ENCODE measurements at places on chromosomes 7 and 10.

GRCh38 chr7:40283391-40283790, 148.6 kb downstream of the SUGCT start:
- no peak for DNase-seq

DNA sequence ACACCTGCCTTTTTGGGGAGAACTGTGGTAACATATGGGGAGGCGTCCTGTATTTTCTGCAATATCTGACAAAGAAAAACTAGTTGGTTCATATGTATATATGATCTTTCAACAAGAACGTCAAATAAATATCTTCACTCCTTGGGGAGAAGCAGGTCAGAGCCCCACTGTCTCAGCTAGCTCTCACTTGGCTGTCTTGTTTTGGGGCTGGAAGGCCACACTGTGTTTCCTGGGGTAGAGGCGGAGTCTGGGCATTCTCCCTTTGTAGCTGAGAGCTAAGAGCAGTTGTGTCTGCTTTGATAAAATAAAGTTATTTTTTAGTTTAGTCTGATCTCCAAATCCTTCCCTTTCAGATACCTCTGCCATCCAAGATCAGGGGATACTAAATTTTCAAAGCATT, 83.9 kb upstream of the IGFBP3 start:
- no peak for DNase-seq

- no peak for DNase-seq
These were observed 26.3 kb downstream of the IPMK start for GRCh38 chr10:58241346-58241745.

- no peak for DNase-seq
These were observed 17.3 kb downstream of the GPER1 start for GRCh38 chr7:1105189-1105588.

DNA sequence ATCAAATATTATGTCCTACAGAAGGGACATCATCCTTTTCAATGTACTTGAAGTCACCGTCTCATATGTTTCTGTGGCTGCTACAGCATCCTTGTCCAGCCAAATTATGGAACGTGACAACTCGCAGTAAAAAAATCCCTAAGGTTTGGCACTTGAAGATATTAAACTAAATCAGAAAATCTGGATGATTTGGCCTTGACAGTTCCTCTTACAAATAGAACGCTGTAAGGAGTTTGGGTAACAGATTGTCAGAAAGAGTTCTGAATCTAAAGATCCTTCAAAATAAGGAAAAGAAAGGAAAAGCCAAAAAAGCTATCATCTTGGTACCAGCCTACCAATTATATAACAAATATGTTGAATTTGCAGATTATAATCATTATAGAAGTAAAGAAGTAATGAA, 21.0 kb downstream of the XRCC2 start:
- no peak for DNase-seq

GRCh38 chr10:130301021-130301892, 165.1 kb downstream of the GLRX3 start:
- peak; percentile 64 for DNase-seq

GRCh38 chr7:8357536-8357935, 75.9 kb upstream of the NXPH1 start:
- DNase-seq = no peak

GRCh38 chr7:70063927-70064326, 465.7 kb downstream of the AUTS2 start:
- no peak for DNase-seq

DNA sequence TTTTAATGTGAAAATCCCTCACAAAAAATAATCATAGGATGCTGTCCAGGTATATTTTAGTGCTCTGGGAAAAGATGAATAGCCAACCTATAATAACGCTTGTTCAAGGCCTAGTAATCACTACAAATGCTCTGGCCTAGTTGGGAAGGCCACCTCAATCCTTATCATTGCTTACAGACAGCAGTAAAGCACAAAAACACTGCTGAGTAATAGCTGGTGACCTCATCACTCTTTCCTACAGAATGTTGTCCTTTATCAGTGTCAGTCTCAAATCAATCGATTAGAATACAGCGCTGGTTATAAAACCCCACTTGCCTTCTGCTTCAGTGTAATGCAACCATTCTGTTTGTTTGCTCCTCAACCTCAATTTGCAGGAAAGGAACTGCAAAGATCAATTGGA, 72.6 kb upstream of the STEAP1 start:
- no peak for DNase-seq

GRCh38 chr7:44849885-44850544, 2.1 kb upstream of the H2AZ2 start:
- DNase-seq = no peak

GRCh38 chr10:16436367-16436757, 448 bp upstream of the PTER start:
- no peak for DNase-seq

DNA sequence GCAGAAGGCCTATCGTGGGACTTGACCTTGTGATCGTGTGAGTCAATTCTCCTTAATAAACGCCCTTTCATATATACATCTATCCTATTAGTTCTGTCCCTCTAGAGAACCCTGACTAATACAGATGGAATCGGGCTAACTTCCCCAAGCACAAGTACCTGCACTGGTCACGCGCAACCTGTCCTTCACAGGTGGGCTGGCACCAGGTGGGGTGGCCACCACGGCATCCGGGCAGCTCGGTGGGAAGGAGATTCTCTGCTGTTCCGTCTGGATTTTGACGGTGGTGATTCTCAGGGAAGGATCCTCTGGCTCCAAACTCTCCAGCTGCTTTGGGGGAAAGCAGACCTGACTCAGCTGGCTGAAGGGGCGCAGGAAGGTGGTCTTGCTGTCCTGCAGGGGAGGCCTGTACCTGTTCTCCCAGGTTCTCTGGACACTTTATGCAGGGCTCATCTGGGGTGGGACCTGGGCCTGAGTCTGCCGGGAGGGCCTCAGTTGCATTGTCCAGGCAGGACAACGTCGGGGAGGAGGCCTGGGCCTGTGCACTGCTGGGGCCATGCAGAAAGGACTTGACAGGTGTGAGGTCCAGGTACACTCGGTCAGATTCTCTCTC, 61.1 kb downstream of the VWA2 start:
- DNase-seq = no peak

DNA sequence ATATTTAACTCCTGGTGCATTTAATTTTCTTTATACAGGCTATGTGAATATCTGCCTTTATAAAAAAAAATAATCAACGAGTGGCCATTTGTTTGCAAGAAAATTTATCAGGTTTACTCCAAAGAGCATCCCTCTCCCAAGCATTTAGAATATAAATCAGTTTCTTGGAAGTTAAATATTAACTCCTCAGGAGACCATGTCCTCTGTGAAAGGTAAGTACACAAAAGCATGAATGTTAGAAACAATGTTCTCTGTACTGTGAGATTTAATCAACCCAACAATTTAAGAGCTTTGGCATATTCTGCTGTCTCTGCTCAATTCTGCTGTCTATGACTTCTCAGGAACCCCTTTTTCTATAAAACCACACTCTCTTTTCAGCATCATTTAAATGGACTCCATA, 119.3 kb upstream of the LAMB4 start:
- no peak for DNase-seq

- no peak for DNase-seq
These were observed 34.8 kb upstream of the SEPHS1 start for GRCh38 chr10:13382703-13383398.

DNA sequence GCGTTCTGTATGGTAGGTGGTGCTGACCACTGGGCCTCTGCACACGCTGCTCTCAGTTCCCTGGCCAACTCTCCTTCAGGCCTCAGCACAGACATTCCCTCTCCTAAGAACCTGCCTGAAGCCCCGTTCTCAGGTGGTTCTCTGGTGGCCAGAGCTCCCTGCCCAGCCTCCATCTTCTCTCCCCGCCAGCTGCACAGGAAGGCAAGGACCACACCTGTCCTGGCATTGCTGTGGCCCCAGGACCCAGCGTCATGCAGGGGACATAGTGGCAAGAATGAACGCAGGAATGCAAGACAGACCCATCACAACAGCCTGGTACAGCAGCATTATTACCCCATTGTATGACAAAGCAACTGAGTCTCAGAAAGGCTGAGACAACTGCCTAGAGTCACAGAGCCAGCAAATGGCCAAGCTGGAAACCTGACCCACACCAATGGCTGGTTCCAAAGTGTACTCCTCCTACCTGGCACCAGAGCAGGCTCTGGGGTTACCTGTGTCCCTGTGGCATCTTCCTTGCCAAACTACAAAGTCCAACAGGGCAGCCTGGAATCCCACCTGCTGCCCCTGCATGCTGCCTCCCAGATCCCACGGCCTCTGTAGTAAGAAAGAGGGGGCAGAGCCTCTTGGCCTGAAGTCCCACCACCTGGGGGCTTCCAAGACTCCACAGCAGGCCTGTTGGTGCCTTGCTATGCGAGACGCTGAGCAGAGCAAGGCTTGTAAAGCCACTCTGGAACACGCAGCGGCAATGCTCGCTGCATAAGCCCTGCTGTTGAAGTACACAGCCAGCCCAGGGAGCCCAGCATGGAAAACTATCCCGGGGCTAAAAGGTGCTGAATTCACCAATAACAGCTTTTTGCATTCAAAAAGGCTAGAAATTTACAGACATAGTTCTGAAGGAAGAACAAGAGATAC, 73.3 kb downstream of the CHST15 start:
- DNase-seq = no peak

- no peak for DNase-seq
These were observed 55.5 kb upstream of the LHFPL3 start for GRCh38 chr7:104272767-104273384.

DNA sequence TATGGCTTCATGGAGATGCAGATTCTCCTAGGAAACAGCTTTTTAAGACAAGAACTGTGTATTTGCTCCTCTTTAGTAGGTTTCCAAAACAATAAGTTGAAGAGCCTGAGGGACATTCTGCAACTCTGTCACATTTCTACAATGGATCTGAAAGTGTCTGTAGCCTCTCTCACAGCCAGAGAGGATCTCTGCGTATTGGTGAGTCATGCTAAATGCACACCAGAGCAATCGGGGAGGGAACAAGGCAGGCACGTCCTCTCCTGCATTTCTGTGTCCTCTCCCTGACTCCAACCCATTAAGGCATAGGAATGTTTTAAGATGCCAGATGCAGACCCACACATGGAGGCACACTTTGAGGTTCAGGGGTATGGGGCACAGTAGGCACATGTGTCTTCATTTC, 1126.4 kb upstream of the GHITM start:
- no peak for DNase-seq

DNA sequence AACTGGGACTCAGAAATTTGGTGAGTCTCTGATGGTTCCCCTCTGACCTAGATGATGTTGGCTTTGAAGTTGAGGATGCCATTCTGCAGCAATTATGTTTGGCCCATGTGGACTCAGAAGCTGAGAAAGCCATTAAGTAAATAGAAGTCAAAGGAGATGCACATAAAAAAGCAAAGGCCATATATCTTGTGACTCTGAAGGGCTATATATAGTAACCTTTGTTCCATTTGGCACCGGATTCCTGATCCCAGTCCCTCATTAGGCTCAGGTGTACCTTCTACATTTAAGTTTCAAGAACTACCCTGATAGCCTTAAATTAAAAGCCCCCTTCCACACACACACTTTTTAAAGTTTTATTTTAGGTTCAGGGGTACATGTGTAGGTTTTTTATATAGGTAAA, 50.0 kb upstream of the PDK4 start:
- DNase-seq = no peak

GRCh38 chr7:50921114-50921813, 138.6 kb upstream of the GRB10 start:
- no peak for DNase-seq

DNA sequence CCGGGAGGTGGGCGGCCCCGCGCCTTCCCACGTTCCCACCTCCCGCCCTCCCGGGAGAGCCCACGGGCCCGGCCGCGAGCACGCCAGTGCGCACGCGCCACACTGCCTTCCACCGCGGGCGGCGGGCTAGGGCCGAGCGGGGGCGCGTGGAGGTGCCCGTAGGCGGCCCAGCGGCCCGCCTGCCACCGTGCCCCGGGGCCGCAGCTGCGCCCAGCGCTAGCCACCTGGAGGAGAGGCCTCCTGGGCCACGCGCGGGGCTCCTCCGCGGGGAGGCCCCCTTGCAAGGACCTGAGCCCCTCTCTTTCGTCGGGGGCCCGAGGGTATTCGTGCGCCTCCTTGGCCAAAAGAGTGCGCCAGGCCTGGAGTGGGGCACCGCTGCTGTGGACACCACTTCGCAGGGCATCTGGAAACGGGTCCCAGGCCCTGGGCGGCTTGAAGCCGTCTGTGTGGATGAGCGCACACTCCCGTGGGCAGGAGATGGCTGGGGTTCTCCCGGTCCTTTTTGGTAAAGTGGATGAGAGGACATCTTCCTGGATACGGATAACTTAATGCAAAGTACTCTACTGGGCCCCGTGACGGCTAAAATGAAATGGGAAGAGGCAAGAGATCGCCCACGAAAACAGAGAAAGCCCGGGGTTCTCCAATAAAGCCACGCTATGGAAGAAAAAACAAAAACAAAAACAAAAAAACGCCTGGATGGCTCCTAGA, 9.0 kb upstream of the EBF3 start:
- no peak for DNase-seq

GRCh38 chr10:200405-200804, 65.2 kb downstream of the ZMYND11 start:
- no peak for DNase-seq

DNA sequence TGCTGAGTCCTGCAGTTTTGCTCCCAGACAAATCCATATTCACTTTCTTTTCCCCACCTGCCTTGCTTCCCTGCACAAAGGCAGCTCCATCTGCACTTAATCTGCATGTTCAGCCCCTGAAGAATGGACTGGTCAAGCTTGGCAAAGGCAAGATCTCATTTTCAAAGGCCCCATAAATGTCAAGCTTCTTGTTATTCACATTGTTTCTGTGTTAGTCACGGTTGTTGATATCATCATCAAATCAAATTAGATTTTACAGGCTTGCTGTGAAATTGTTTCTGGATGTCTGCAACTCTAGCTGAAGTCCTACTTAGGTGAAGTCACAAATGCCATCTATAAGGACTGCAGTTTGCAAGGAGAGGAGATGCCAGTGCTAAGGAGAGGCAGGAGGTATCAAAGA, 91.0 kb downstream of the GPAM start:
- DNase-seq = no peak

DNA sequence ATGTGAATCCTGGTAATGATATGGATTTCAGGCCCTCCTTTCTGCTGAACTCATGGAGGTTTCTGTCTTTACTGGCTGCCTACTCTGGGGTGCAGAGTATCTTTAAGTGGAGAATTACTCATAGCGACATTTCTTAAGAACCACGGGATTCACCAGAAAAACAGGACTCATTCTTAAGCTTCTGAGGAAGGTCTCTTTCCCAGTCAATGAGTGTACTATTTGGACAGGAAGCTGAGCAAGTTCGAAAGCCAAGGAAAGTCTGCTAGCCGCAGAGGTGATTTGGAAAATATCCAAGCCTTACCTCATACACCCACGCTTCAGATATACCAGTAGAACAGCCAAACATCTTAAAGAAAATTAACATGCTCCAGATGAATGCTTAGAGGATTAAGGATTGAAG, 377.6 kb upstream of the MYO3A start:
- no peak for DNase-seq

DNA sequence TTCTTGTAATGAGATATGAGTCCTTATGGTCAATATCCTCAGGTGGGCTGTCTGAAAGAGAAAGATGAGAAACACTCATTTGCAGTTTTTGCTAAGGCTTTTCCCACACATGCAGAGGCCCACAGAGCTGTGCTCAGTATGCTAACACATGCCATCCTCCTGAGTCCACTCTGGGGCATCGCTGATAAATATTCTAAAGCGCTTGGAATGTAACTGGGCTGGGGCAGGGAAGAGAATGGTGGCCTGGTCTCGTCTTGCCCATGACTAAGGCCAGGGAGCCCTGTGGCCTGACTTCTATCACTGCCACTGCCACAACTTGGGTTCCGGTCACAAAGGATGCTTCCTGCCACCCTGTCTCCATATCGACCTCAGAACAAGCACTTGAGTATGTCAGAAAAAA, 199.7 kb upstream of the FRMD4A start:
- no peak for DNase-seq

- no peak for DNase-seq
These were observed at the start of gene SLC26A4 for GRCh38 chr7:107660381-107661080. Gene SLC26A4 (plus strand): TSS chr7:107660828. CDS start chr7:107661642, 814 bp downstream.
